ENCODE measurements at places on chromosomes 2 and 18. TPM values are rescaled to one million over a fixed set of nuclear protein-coding genes. Genes with fewer than 3 reads are reported as not detected.

SP140 gene
- total RNA-seq, result 0.32 TPM

CLASP1 gene
- total RNA-seq, result 66.3 TPM

PID1 gene
- 8.4 TPM for total RNA-seq

- DNase-seq, result no peak
Measured at GRCh38 chr2:187547353-187547979, 6.8 kb downstream of the TFPI start.

DNA sequence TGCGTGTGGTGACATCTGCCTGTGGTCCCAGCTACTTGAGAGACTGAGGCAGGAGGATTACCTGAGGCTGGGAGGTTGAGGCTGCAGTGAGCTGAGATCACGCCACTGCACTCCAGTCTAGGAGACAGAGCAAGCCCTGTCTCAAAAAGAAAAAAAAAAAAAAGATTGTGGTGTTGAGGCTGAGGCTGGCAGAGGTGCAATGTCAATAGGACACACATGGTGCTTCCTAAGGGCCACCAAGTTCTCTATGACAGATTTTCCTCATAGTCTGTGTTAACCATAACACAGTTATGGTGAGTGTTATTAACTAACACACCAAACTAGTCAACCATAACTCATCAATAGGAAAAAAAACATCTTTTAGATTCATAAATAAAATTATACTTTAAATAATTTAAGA lies 494.4 kb downstream of the TMX3 start:
- DNase-seq, result no peak

GRCh38 chr2:221673248-221673647 lies 101.1 kb upstream of the EPHA4 start:
- no peak for DNase-seq

DNA sequence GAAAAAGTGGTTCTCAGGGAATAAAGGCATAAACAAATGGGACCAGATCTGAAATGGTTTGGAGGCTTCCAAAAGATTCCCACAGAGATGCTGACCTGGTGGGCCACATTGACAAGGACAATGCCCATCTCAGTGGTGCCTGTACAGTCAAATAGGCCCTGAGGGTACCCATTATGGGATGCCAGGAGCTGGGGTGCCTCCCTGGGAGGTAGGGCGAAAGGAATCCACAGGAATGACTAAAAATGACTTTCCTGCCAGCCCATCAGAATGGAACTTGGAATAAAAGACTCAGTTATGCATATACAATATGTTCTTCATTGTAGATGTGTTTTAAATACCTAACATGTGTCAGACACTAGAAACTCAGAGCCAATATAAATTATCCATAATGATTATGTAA lies 248.5 kb downstream of the RNF144A start:
- no peak for DNase-seq

DNA sequence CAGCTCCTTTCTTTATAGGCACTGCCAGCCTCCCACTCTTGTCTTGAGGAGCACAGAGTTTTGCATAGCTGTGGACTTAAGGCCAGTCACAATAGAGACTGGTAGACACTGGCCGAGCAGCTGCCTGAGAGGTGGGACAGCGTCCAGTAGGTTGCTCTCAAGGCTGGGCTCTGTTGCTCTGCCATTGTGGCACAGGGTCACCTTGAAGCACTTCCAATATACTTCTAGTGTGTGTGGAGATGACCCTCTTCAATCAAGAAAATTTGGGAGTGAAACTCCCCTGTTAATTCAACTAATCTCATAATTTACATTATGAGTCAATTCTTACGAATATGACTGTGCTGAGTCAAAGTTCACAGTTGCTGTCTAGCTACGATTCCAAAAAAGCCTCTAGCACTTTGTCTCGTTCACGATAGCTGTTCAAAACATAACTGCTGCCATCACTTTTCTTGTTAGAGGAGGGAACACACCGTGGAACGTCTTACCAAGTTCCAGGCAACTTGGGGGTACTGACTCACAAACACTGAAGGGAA lies 636.2 kb downstream of the EPHA4 start:
- no peak for DNase-seq

All from Right ventricle myocardium inferior (tissue), 1 donor.